ENCODE measurements at places on chromosomes 12 and 14. TPM values are rescaled to one million over a fixed set of nuclear protein-coding genes. Genes with fewer than 3 reads are reported as not detected.

DPPA3 gene
- total RNA-seq, result not detected

ANO4 gene
- total RNA-seq, result not detected

CRIP2 gene
- total RNA-seq, result 1.5 TPM

ACSM4 gene
- not detected for total RNA-seq

ETFBKMT gene
- 1.0 TPM for total RNA-seq

KRT83 gene
- not detected for total RNA-seq

TEX22 gene
- total RNA-seq, result 3.8 TPM

EEA1 gene
- total RNA-seq, result 16.5 TPM

REM2 gene
- total RNA-seq, result 0.34 TPM

ATL1 gene
- total RNA-seq, result 1.8 TPM

PROX2 gene
- not detected for total RNA-seq

ASB2 gene
- 58.1 TPM for total RNA-seq

MARS1 gene
- total RNA-seq, result 195 TPM

PLEKHG7 gene
- total RNA-seq, result not detected

FSCB gene
- not detected for total RNA-seq

LRTM2 gene
- total RNA-seq, result not detected

HHIPL1 gene
- 0.02 TPM for total RNA-seq

DDIT3 gene
- 9.9 TPM for total RNA-seq

KRT85 gene
- total RNA-seq, result not detected

KLRC1 gene
- total RNA-seq, result not detected

ACOT4 gene
- 0.55 TPM for total RNA-seq

SERPINA9 gene
- total RNA-seq, result not detected

NRXN3 gene
- total RNA-seq, result not detected

NXPH4 gene
- 1.0 TPM for total RNA-seq

CCDC88C gene
- total RNA-seq, result 175 TPM

RAD9B gene
- total RNA-seq, result 0.75 TPM

ITPK1 gene
- 84.1 TPM for total RNA-seq

CDKN3 gene
- total RNA-seq, result 66.2 TPM

GNG2 gene
- 204 TPM for total RNA-seq

SPSB2 gene
- 14.0 TPM for total RNA-seq

HNF1A gene
- total RNA-seq, result not detected

BTG1 gene
- 97.7 TPM for total RNA-seq

RTN1 gene
- not detected for total RNA-seq

RNASE7 gene
- not detected for total RNA-seq

IL22 gene
- not detected for total RNA-seq

HSPB8 gene
- not detected for total RNA-seq

KRT6C gene
- total RNA-seq, result not detected

CFAP54 gene
- total RNA-seq, result 0.30 TPM

TSHR gene
- 1.9 TPM for total RNA-seq

CD4 gene
- total RNA-seq, result 232 TPM
